Glomerular endothelial cell (primary cell): ENCODE measurements at places on chromosomes 11 and 22. TPM values are rescaled to one million over a fixed set of nuclear protein-coding genes. Genes with fewer than 3 reads are reported as not detected.

Gene ACTN3
- not detected in 2 replicates for total RNA-seq

Gene RTN4R
- 1.8 and 2.7 TPM in 2 replicates for total RNA-seq

Gene TECTA
- 0.64 and 3.2 TPM in 2 replicates for total RNA-seq

Gene PNPLA5
- total RNA-seq, result not detected in 2 replicates

Gene GGTLC3
- total RNA-seq, result not detected in 2 replicates
